ENCODE measurements at places on chromosomes 4 and X. TPM values are rescaled to one million over a fixed set of nuclear protein-coding genes. Genes with fewer than 3 reads are reported as not detected.

DNA sequence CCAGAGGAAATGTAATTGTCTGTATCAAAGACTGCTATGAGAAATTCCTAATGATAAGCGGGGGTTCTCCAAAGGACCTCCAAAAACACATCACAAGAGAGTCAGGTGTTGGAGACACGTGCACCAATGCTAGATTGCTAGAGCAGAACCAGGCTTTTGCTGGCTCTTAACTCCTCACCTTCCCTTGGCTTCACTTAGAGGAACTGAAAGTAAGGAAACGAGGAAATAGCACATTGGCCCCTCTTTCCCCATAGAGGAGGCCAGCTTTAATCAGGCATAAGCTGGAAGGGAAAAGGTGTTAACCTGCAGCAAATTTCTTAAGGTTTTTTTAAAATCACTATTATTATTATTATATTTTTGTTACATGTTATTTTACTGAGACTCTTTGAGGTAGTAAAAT lies 13.6 kb downstream of the OTC start:
- no peaks in the 10 kb centered on the region for H3K36me3 ChIP-seq
- H3K4me3 ChIP-seq: no peak overlapping the region
- DNase-seq: no peak
- no peak overlapping the region for H3K27ac ChIP-seq

GRCh38 chr4:161936625-161937550 lies 226.9 kb downstream of the FSTL5 start:
- no peaks in the 10 kb centered on the region for H3K4me1 ChIP-seq
- no peaks in the 10 kb centered on the region for H3K36me3 ChIP-seq
- no peak overlapping the region for H3K4me3 ChIP-seq
- no peak for DNase-seq
- no peak overlapping the region for H3K27ac ChIP-seq

DNA sequence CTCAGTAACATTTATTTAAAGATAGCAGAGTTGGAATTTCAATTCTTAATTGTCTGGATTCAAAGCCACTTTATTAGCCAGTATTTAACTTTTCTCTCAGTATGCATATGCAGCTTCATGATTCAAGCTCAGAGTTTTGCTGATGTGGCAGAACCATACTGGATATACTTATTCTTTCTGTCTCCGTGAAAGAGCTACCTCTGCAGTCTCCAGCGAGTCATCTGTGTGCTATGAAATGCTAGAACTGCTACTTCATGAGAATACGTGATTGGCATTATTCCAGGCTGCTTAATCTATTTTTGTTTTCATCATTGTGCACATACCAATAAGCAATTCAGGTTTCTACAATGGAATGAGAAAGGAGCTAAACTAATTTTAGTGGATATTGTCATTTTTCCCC lies 743.7 kb downstream of the C4orf33 start:
- H3K27me3 ChIP-seq: no peaks in the 10 kb centered on the region
- no peak for DNase-seq
- H3K36me3 ChIP-seq: no peaks in the 10 kb centered on the region
- no peak overlapping the region for H3K27ac ChIP-seq
- no peaks in the 10 kb centered on the region for H3K4me1 ChIP-seq

GRCh38 chrX:104864296-104864695 lies 298.3 kb downstream of the IL1RAPL2 start:
- no peak for DNase-seq
- H3K27ac ChIP-seq: no peak overlapping the region
- H3K27me3 ChIP-seq: no peaks in the 10 kb centered on the region

GRCh38 chr4:57320849-57321248 lies 210.7 kb upstream of the IGFBP7 start:
- no peak overlapping the region for H3K4me3 ChIP-seq
- DNase-seq: no peak
- no peaks in the 10 kb centered on the region for H3K4me1 ChIP-seq
- no peaks in the 10 kb centered on the region for H3K36me3 ChIP-seq
- H3K27me3 ChIP-seq: no peaks in the 10 kb centered on the region
- no peak overlapping the region for H3K27ac ChIP-seq

GRCh38 chr4:2367626-2368025 lies 50.8 kb downstream of the ZFYVE28 start:
- no peaks in the 10 kb centered on the region for H3K36me3 ChIP-seq
- peak; percentile 1 for DNase-seq
- no peaks in the 10 kb centered on the region for H3K27me3 ChIP-seq

FGFR3 gene
- total RNA-seq: 0.27 TPM

PPP2R2C gene
- total RNA-seq: not detected

- H3K4me3 ChIP-seq: no peak overlapping the region
- H3K27me3 ChIP-seq: no peaks in the 10 kb centered on the region
- H3K27ac ChIP-seq: no peak overlapping the region
- H3K4me1 ChIP-seq: no peaks in the 10 kb centered on the region
- H3K36me3 ChIP-seq: no peaks in the 10 kb centered on the region
- no peak for DNase-seq
Measured at GRCh38 chr4:139208404-139208945, 31.5 kb upstream of the ELF2 start.

- H3K36me3 ChIP-seq: no peaks in the 10 kb centered on the region
- no peak for DNase-seq
- no peaks in the 10 kb centered on the region for H3K27me3 ChIP-seq
- peaks cover 14% of the 10 kb centered on the region for H3K4me1 ChIP-seq
Measured at GRCh38 chrX:68830419-68831404, 1.9 kb downstream of the EFNB1 start.

- no peak overlapping the region for H3K4me3 ChIP-seq
- H3K4me1 ChIP-seq: no peaks in the 10 kb centered on the region
- H3K36me3 ChIP-seq: no peaks in the 10 kb centered on the region
- no peak overlapping the region for H3K27ac ChIP-seq
- DNase-seq: no peak
Measured at GRCh38 chrX:11269006-11269405, 24.2 kb upstream of the AMELX start.

DNA sequence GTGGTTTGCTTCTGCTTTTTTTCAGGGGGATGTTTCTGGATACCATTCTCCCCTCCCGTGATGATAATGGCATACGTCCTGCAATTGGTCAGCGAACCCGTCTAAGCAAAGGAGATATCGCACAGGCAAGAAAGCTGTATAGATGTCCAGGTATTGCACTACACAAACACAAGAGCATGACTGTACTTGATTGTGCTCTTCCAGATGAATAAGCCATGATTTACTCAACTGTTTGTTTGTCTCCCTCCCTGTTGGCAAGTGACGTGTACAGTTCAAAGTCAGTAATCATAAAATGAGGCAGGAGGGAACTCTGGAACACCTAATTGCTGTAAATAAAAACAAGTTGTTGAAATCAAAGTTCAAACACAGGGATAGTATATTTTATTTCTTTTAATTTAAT lies 141.4 kb downstream of the TLL1 start:
- no peak overlapping the region for H3K27ac ChIP-seq
- no peaks in the 10 kb centered on the region for H3K36me3 ChIP-seq
- no peak for DNase-seq
- no peak overlapping the region for H3K4me3 ChIP-seq
- no peaks in the 10 kb centered on the region for H3K4me1 ChIP-seq

- H3K36me3 ChIP-seq: no peaks in the 10 kb centered on the region
- no peak for DNase-seq
- H3K27me3 ChIP-seq: no peaks in the 10 kb centered on the region
- H3K4me3 ChIP-seq: no peak overlapping the region
- H3K4me1 ChIP-seq: no peaks in the 10 kb centered on the region
- H3K27ac ChIP-seq: no peak overlapping the region
Measured at GRCh38 chrX:68112321-68112720, 321.0 kb downstream of the OPHN1 start.

- H3K27ac ChIP-seq: no peak overlapping the region
- H3K4me1 ChIP-seq: no peaks in the 10 kb centered on the region
- H3K27me3 ChIP-seq: peaks cover 10% of the 10 kb centered on the region
- no peak for DNase-seq
- no peak overlapping the region for H3K4me3 ChIP-seq
Measured at GRCh38 chr4:183941964-183942363, 36.9 kb downstream of the STOX2 start.

DNA sequence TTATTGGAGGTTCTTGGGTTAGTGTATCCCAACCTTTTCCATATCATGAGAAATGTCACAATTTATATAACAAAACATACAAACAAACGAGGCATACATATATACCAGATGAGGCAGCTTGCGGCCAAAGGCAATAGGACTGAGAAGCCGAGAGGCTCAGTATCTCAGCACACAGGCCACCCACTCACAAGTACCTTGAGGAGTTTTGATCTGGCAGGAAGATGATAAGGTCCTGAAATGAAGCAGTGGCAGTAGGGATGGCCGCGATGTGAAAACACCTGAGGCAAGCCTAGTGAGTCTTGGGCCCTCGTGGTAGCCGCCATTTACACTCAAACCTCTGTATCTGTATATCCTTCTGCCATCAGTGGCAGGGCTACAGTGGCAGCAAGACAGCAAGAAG lies 55.3 kb upstream of the PRPS1 start:
- no peak for DNase-seq
- no peaks in the 10 kb centered on the region for H3K27me3 ChIP-seq
- H3K36me3 ChIP-seq: no peaks in the 10 kb centered on the region

GRCh38 chr4:103012060-103012459 lies 7.4 kb downstream of the SLC9B1 start:
- DNase-seq: no peak
- no peak overlapping the region for H3K4me3 ChIP-seq
- H3K27me3 ChIP-seq: no peaks in the 10 kb centered on the region

- H3K27me3 ChIP-seq: no peaks in the 10 kb centered on the region
- H3K4me1 ChIP-seq: no peaks in the 10 kb centered on the region
- no peaks in the 10 kb centered on the region for H3K36me3 ChIP-seq
- no peak overlapping the region for H3K27ac ChIP-seq
Measured at GRCh38 chrX:113920661-113921060, 663.2 kb upstream of the HTR2C start.

MAGED4B gene
- 1.4 TPM for total RNA-seq

CXorf65 gene
- total RNA-seq: 7.7 TPM

DNA sequence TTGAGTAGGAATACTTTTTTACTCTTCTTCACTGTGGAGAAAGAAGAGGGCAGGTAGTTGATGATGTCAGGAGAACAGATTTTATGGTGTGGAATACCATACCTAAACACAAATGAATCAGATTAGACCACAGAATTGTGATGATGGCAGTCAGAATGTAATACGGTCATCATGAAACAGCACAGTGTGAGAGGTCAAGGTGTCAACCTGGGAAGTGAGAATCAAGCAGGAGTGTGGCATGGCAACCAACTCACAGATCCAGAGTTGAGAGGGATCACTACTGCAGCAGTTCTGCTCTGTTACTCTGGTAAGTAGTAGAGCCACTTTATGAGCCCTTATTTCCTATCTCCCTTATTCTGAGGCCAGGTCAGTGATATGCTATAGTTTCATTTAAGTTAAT lies 27.7 kb downstream of the METTL14 start:
- peaks cover 11% of the 10 kb centered on the region for H3K4me1 ChIP-seq
- DNase-seq: no peak
- H3K27me3 ChIP-seq: no peaks in the 10 kb centered on the region
- no peak overlapping the region for H3K27ac ChIP-seq
- H3K4me3 ChIP-seq: no peak overlapping the region

GRCh38 chr4:16438986-16439385 lies 212.7 kb upstream of the TAPT1 start:
- peaks cover 7% of the 10 kb centered on the region for H3K27me3 ChIP-seq
- H3K4me3 ChIP-seq: no peak overlapping the region
- no peaks in the 10 kb centered on the region for H3K36me3 ChIP-seq
- H3K4me1 ChIP-seq: no peaks in the 10 kb centered on the region

GRCh38 chrX:118904218-118904617 lies 70.2 kb upstream of the LONRF3 start:
- no peak overlapping the region for H3K4me3 ChIP-seq
- H3K36me3 ChIP-seq: no peaks in the 10 kb centered on the region
- H3K4me1 ChIP-seq: no peaks in the 10 kb centered on the region
- no peak overlapping the region for H3K27ac ChIP-seq
- H3K27me3 ChIP-seq: no peaks in the 10 kb centered on the region
- no peak for DNase-seq

DNA sequence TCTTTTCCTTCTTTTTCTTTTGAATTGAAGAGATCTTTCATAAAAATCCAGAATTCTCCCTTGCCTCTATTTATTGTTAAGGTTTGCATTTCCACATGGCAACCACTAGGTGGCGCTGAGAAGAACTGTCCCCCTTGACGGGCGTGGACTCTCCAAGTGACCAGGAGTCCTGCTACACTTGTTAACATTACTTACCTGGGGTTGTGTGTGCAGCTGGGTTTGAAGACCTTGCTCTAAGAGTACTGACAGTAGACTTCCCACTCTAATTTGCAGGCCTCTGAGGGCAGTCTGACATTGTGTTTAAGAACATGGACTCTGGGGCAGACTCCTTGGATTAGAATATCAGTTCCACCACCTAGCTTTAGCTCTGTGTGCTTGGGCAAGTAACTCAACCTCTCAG lies 52.8 kb downstream of the GPRIN3 start:
- no peak overlapping the region for H3K27ac ChIP-seq
- H3K27me3 ChIP-seq: no peaks in the 10 kb centered on the region
- H3K4me3 ChIP-seq: no peak overlapping the region

DNA sequence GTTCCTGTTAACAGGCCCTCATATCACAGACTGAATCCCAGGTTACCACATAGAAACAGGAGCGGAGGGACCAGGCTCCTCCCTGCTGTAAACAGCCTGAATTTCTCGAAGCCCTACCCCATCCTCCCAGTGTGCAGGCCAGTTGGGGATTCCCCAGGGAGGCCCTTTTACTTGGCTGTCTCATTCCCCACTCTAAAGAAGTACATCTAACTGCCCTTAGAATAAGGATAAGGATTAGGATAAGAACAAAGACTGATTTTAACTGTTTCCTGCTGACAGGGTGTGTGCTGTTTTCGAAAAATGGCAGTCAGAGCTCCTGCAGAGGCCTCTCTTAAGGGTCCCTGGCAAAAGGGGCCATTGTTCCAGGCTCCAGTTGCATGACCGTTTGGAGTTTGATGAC lies 133.7 kb downstream of the PAPSS1 start:
- no peaks in the 10 kb centered on the region for H3K4me1 ChIP-seq
- H3K36me3 ChIP-seq: no peaks in the 10 kb centered on the region
- H3K27me3 ChIP-seq: peaks cover 4% of the 10 kb centered on the region
- H3K27ac ChIP-seq: no peak overlapping the region
- no peak for DNase-seq

GRCh38 chrX:65871671-65872311 lies 168.1 kb downstream of the VSIG4 start:
- no peak overlapping the region for H3K4me3 ChIP-seq
- DNase-seq: peak; percentile 43
- H3K27ac ChIP-seq: no peak overlapping the region

DNA sequence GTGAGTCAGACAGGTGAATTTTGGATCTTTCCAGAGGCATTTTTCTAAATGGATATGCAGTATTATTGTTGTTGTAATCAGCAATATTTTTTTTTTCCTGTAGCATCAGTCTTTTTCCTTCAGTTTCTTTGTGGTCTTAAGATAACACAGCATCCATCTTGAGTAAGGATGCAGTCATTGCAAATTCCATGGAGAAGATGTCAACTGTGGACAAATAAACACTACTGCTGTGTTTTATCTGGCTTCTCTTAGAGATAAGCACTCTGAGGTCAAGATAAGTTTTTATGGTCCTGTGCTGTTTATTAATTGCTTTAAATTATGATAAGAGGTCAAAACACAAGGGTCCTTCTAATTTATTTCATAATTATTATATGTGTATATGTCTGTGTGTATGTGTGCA lies 1255.7 kb downstream of the ADGRL3 start:
- H3K27me3 ChIP-seq: no peaks in the 10 kb centered on the region
- H3K36me3 ChIP-seq: no peaks in the 10 kb centered on the region
- no peak for DNase-seq
- H3K4me1 ChIP-seq: no peaks in the 10 kb centered on the region
- H3K27ac ChIP-seq: no peak overlapping the region
- H3K4me3 ChIP-seq: no peak overlapping the region

All from activated naive CD4-positive, alpha-beta T cell treated with anti-CD3 and anti-CD28 coated beads for 36 hours (primary cell).